ENCODE measurements at places on chromosomes 2 and 18. TPM values are rescaled to one million over a fixed set of nuclear protein-coding genes. Genes with fewer than 3 reads are reported as not detected.

- no peak overlapping the region for H3K27ac ChIP-seq
- no peaks in the 10 kb centered on the region for H3K27me3 ChIP-seq
- no peaks in the 10 kb centered on the region for H3K4me1 ChIP-seq
Measured at GRCh38 chr2:186887107-186888090, 38.4 kb upstream of the ZSWIM2 start.

Gene CFC1
- total RNA-seq, result 0.22 TPM

Gene UPP2
- not detected for total RNA-seq

GRCh38 chr2:12304564-12305171, 412.1 kb upstream of the TRIB2 start:
- no peaks in the 10 kb centered on the region for H3K36me3 ChIP-seq
- no peak for DNase-seq
- no peak overlapping the region for H3K4me3 ChIP-seq
- no peaks in the 10 kb centered on the region for H3K27me3 ChIP-seq
- no peak overlapping the region for H3K27ac ChIP-seq

DNA sequence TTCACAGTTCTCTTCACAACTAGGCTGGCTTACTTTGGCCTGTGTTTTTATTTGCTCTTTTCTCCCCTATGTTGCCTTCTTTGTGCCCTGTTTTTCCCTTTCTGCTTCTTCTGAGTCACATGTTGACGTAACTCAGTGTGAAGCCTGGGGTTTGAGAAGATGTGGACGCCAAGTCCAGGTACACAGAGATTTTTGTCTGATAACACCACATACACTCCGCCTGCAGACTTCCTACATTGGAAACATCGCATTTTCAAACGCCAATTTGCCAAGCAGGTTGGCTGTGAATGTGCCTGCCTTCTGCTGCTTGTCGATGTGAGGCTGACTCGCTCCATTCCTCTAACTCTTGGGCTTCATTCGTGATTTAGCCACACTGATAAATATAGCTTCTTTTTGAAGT, 62.6 kb upstream of the FN1 start:
- H3K4me1 ChIP-seq, result no peaks in the 10 kb centered on the region
- no peak for DNase-seq
- H3K27me3 ChIP-seq, result no peaks in the 10 kb centered on the region
- H3K36me3 ChIP-seq, result peaks cover 4% of the 10 kb centered on the region
- H3K4me3 ChIP-seq, result no peak overlapping the region

DNA sequence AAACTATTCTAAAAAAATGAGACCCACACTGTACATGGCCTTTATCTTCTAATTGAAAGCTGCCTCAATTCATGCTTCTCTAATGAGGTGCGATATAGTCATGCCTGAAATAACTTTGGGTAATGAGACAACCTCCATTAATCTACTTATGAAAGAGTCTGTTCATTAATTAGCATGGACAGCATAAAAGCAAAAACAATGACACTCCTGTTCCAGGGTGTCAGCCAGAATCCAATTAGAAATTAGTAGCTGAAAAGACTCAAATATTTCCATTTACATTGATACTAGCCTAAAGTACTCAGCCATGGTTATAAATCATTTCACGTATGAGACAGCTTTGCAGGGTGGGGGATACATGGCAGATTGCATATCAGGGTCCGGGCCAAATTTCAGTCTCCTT, 288.7 kb downstream of the AKAIN1 start:
- no peak overlapping the region for H3K4me3 ChIP-seq
- H3K36me3 ChIP-seq, result no peaks in the 10 kb centered on the region
- H3K27me3 ChIP-seq, result no peaks in the 10 kb centered on the region
- H3K4me1 ChIP-seq, result no peaks in the 10 kb centered on the region

GRCh38 chr2:42068571-42069178, 20.9 kb downstream of the PKDCC start:
- no peak for DNase-seq
- H3K27me3 ChIP-seq, result peaks cover 2% of the 10 kb centered on the region
- no peaks in the 10 kb centered on the region for H3K36me3 ChIP-seq

- H3K4me1 ChIP-seq, result peaks cover 7% of the 10 kb centered on the region
- no peak overlapping the region for H3K27ac ChIP-seq
- DNase-seq, result peak; percentile 52
- no peak overlapping the region for H3K4me3 ChIP-seq
Measured at GRCh38 chr2:232053777-232054176, 92.3 kb downstream of the DIS3L2 start.

- no peak overlapping the region for H3K4me3 ChIP-seq
- H3K27me3 ChIP-seq, result no peaks in the 10 kb centered on the region
- DNase-seq, result no peak
Measured at GRCh38 chr2:231469583-231469950, 5.3 kb upstream of the NCL start.

Gene CAPN14
- total RNA-seq, result 0.07 TPM

Gene AMER3
- 0.59 TPM for total RNA-seq

DNA sequence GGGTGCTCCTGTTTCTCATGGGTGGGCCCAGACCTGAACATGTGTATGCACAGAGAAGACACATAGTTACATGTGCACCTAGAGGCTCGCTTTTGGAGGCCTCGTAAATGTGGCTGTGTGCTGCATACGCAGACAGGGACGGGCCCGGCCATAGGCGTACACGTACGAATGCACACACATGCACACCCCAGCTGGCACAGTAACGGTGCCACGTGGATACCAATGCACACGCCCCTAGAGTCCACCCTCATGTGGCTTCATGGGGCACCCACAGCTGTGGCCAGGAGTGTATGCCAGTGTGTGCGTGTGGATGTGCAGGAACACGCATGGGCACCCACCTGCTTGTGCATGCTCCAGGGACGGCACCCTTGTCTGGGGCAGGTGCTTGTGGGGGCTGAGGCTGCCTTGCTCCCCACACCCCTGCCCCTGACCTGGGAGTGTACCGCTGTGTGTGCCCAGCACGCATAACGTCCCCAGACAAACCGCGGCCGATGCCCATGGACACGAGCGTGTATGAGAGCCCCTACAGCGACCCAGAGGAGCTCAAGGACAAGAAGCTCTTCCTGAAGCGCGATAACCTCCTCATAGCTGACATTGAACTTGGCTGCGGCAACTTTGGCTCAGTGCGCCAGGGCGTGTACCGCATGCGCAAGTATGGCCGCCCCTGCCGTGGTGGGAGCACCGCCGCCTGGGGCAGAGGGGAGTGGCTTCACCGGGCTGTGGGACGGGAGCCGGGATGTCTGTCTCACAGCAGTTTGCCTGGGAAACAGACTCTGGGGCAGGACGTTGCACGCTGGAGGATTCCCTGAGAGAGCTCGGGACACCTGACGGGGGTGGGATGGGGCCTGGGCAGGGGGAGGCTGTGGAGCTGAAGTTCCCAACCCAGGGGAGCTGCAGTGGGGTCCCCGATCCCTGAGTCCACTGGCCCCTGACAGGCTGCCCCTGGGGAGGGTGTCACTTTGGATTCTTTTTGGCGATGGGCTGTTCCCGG, 21.0 kb downstream of the ZAP70 start:
- H3K27ac ChIP-seq, result no peak overlapping the region
- H3K4me3 ChIP-seq, result no peak overlapping the region
- H3K27me3 ChIP-seq, result no peaks in the 10 kb centered on the region
- no peaks in the 10 kb centered on the region for H3K36me3 ChIP-seq
- no peaks in the 10 kb centered on the region for H3K4me1 ChIP-seq

Gene FAM117B
- total RNA-seq, result 24.5 TPM

Gene RUFY4
- total RNA-seq, result 0.44 TPM

DNA sequence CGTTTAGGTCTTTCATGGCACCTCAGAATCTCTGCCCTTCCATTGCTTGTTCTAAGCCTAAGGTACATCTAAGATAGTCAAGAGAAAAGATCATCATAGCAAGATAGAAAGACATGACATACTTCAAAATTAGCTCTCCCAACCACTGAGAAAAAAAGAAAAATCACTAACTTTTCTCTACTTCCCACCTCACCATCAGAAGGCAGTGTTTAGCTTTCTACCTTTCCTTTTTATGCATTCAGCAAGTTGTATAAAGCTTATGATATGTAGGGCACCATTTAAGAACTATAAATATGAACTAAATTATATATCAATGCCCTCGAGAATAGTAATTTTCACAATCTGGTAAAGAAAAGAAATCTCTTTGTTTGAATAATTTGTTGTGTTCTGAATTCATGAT, 331.8 kb upstream of the VWC2L start:
- H3K27ac ChIP-seq, result no peak overlapping the region
- no peaks in the 10 kb centered on the region for H3K27me3 ChIP-seq
- no peaks in the 10 kb centered on the region for H3K36me3 ChIP-seq
- no peak overlapping the region for H3K4me3 ChIP-seq
- no peak for DNase-seq

Gene TMEM169
- total RNA-seq, result 1.0 TPM

DNA sequence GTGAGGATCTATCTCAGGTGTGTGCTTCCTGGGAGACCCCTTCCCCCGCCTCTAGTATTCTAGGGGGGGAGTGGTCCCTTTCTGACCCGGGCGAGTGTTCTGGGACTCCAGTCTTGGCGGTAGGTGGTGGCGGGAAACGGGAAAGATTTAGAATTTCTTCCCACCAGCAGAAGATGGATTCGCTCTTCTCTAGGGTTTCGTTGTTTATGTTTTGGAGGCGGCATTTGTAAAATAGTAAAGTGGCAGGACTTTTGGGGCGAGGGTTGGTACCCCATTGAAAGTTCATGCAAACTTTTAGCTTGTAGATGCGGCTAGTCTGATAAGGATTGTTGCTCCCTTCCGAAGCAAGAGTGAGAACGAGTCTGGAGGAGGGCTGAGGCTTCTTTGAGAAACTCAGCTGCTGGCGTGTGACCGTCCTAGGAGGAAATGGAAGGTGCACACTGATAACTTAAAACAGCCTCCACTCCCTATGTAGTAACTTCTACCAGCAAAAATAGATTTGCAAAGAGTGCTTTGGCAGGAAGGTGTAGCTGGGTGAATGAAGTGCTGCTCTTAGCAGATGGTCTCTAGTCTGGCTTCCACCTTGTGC, 412 bp downstream of the GPD2 start:
- peak overlapping the region; percentile 77 for H3K4me3 ChIP-seq
- no peak overlapping the region for H3K27ac ChIP-seq
- H3K36me3 ChIP-seq, result peaks cover 9% of the 10 kb centered on the region
- 0 out of 2 replicates have a peak, but pooled peaks cover 5% of the 10 kb centered on the region for H3K4me1 ChIP-seq
- DNase-seq, result no peak

Gene THSD7B
- total RNA-seq, result 0.50 TPM

- H3K27ac ChIP-seq, result no peak overlapping the region
- peak; percentile 19 for DNase-seq
- no peaks in the 10 kb centered on the region for H3K27me3 ChIP-seq
- H3K4me1 ChIP-seq, result peaks cover 10% of the 10 kb centered on the region
- no peaks in the 10 kb centered on the region for H3K36me3 ChIP-seq
- H3K4me3 ChIP-seq, result no peak overlapping the region
Measured at GRCh38 chr18:78726326-78727056, 253.1 kb upstream of the SALL3 start.

Gene DTNA
- 27.8 TPM for total RNA-seq

DNA sequence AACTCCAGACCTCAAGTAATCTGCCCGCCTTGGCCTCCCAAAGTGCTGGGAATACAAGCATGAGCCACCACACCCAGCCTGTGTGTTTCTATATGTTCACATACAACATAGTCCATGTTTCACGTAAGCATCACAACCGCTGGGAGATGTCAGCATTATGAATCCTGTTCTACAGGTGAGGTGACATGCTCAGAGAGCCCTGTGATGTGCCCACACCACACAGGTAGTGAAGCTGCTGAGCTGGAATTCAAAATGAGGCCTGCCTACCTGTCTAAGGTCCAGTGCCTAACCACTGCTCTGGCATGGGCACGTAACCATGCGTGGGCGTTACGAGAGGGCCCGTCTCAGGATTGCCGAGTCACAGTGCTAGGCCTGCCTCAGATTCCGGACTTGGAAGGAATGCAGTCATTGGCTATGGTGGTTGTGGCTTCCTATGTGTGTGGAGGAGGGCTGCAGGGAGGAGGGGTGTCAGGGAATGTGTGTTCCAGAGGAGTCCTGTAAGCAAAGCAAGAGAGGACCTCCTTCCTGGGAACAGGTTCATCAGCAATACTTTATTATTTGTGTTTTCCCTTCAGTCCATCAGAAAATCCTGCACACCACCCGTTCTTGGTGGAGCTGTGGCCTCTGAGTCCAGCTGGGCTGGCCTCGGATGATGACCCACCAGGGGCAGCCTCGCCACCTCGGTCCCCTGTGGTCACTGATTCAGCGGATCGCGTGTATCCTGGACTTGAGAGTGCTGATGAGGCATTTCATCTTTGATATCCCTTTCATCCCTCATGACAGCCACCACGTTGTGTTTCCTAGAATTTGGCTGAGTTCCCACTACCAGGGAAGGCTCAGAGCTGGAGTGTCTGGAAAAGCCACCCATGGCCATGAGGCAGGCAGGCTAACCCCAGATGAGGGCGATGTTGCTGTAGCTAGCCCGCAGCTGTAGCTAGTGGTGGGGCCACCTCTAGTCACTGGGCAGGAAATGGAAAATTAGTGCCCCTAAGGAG, 31.1 kb downstream of the HK2 start:
- H3K27ac ChIP-seq, result no peak overlapping the region
- peaks cover 39% of the 10 kb centered on the region for H3K36me3 ChIP-seq
- no peak overlapping the region for H3K4me3 ChIP-seq
- peaks cover 7% of the 10 kb centered on the region for H3K4me1 ChIP-seq
- DNase-seq, result peak; percentile 56

GRCh38 chr2:121748202-121748601, 7.2 kb upstream of the TSN start:
- no peaks in the 10 kb centered on the region for H3K27me3 ChIP-seq
- H3K4me1 ChIP-seq, result no peaks in the 10 kb centered on the region
- DNase-seq, result peak; percentile 57
- no peak overlapping the region for H3K27ac ChIP-seq
- no peak overlapping the region for H3K4me3 ChIP-seq
- no peaks in the 10 kb centered on the region for H3K36me3 ChIP-seq

Gene ANTXR1
- total RNA-seq, result 37.3 TPM

Gene SERPINB2
- not detected for total RNA-seq

Gene PSD4
- 1.0 TPM for total RNA-seq

DNA sequence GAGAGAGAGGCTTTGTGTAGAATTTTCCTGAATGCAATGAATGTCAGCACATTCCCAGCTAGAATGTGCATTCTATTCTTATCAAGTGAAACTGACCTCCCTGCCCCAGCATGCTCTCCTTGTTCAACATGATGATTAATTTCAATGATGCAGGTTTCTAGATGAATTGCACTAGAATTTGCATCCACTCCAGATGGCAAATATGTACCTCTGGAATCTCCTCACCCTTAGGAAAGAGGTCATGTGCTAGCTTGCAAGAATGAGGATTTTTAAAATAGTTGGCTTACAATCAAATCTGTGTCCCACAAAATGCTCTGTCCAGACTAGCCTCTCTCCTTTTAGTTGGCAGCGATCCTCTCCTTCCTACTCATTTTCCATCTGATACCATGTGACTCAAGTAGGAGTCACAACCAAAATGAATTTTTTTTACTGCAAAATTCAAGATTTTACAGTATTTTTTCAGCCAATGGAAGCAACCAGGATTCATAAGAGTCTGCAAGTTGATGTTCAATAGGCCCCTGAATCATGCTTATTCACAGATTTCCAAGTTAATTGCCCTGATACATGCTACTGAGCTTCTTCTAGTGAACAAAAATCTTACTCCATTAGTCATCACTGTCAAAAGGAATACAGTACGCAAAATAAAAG, 21.0 kb upstream of the STAT4 start:
- peaks cover 5% of the 10 kb centered on the region for H3K4me1 ChIP-seq
- no peak overlapping the region for H3K4me3 ChIP-seq
- H3K27ac ChIP-seq, result no peak overlapping the region
- DNase-seq, result no peak
- H3K36me3 ChIP-seq, result no peaks in the 10 kb centered on the region
- no peaks in the 10 kb centered on the region for H3K27me3 ChIP-seq
